ENCODE measurements at places on chromosomes 3 and 15.

DNA sequence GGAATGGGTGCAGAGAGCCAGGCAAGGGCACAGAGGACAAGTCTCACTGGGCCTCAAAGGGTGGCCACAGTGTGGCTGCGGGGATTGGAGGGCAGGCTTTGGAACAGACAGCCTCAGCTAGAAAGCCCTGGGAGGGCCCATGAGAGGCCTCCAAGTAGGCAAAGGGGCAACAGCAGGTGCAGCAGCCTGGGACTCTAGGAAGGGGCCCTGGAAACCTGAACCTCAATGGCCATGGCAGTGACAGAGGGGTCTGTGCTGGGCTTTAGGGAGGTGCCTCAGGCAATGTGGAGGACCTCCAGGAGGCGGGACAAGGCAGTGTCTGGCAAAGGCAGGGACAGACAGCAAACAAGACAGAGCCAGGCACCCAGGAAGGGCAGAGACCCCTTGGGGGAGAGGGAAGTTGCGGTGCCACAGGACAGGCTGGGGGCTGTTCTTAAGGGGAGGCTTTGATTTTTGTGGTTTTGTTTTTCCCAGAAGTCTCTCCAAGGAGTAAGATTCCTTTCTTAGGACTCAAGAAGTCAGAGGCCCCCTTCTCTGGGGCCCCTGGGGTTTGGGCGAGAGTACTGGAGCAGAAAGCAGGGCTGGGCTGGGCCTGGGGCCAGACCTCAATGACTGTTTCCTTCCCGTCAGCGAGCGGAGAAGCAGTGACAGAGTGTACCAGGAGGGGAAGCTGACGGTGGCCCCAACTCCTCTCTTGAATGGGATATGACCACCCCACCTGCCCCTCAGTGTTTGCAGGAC is 9.7 kb downstream of the STOML1 start:
- no peak for DNase-seq

DNA sequence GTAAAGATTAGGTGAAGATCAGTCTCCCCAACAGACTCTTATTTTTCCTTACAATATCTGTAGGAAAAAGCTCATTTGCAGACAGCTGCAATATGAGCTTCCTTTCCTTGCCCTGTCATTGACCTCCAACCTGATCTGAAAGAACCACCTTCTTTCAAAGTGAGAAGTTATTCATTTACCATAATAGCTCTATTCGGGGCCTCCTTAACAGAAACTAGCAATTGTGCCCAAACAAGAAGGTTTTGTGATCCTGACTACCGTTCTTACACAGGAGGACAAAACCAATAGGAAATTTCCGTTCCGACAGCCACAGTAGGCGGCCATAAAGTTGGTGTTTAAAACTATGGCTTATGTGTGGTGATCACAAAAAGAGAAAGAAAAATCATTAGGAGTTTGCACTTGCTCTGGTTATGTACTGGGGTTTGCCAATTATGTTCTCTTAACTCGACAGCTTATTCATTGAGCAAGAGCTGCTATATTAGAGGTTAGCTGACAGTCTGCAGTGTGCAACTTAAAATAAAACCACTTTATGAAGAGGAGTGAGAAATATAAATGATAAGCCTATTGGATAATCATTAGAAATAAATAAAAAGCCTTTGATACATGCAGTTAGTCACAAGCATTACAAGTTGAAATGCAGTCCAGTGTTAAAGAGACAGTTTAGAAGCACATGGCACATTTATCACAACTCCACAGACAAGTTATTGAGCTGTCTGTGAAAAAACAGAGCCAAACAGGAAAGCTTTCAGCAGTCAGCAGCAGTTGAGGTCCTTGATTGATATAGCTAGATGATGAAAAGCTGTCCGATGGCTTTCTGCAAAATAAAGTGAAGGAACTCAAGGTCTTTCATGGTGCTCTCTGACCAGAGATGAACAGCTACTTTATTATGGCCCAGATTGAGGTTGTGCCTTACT is 199.8 kb downstream of the WDR72 start:
- DNase-seq, result no peak

DNA sequence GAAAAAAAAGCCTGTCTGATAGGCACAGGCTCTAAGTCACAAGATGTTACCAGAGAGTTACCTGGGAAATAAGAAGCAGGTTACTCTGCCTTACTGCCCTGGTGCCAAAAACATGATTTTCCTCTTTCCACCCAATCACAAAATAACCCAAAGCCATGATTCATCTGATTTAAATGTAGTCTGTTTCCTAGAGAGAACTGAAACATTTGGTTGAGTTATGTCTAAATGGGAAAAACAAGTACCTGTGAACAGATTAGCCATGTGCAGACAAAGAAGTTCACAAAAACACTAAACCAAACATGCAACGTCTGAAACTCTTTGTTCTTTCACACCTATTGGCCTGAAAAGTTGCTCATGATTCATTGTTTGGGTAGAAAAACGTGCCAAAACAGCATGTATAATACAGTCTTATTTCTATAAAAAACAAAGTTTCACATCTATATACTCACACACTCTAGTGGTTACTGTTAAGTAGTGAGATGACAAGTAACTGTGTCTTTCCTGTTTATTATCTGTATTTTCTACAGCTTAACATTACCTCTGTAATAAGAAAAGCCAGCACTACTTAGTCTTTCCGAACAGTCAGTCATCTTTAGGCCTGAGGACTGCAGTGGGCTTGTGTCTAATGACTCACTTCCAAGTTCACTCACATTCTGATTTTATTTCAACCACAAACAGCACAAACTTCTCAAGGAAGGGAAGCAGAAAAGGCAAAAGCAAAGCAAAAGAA is 30.2 kb downstream of the FAM174B start:
- DNase-seq, result no peak

DNA sequence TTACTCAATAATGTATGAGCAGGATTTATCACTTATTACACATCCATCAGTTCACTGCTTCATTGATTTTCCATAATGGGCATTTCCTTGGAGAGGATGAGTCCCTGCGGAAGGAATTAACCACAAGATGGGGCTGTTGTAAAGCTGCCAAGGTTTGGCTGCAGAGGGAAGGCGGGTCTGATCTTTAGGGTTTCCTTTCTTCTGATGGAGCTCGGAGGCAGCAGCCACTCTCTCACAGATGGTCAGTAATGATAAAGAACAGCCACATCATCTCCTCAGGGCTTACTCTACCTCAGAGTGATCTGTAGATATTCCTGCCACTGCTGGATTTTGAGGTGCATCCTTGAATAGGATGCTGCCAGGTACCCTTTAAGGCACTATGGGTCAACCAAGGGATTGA is 115.2 kb downstream of the USP13 start:
- DNase-seq, result no peak

- DNase-seq, result no peak
Measured at GRCh38 chr15:31925541-31925940, 104.8 kb upstream of the CHRNA7 start.

All from activated T-cell treated with anti-CD3 and anti-CD28 coated beads, Interleukin-2, amount 50 U/mL, for 1 hour (primary cell).